ENCODE measurements at places on chromosomes 11 and 22. TPM values are rescaled to one million over a fixed set of nuclear protein-coding genes. Genes with fewer than 3 reads are reported as not detected.

GRCh38 chr22:19622061-19622441, 92.3 kb upstream of the SEPTIN5 start:
- H3K36me3 ChIP-seq = no peaks in the 10 kb centered on the region
- no peaks in the 10 kb centered on the region for H3K4me1 ChIP-seq
- DNase-seq = no peak
- peaks cover 3% of the 10 kb centered on the region for H3K27me3 ChIP-seq

DNA sequence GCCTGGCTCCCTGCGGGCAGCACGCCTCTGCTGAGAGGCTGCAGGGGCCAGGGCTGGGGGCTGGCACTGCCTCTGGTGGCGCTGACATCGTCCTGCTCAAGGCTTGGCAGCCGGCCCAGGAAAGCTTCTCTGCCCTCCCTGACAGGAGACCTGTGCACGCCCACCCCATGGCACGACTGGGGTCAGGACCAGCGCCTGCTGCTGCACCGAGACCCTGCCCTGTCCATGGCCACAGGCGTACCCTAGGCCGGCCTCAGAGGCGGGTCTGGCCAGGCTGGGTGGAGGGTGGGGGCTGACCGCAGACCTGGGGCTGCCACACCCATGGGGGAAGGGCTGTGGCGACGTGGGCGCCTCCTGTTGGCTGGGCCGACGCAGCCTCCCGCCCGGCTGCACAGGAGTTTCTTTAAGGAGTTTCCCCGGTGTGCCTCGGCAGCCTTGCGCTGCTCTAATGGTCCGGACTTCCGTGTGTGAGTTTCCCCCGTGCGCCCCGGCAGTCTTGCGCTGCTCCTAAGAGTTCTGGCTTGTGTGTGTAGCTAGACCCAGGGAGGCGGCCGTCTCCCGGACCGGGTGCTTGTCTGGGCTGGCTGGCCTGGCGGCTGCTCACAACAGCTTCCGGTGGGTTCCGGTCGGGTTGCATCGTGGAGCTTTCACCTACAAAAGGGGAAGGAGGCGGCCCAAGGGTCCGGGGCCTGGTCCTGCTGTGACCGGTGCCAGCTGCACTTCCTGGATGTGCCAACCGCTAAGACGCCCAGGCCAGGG, 4.6 kb downstream of the TRABD start:
- peak overlapping the region; percentile 64 for H3K4me3 ChIP-seq
- no peaks in the 10 kb centered on the region for H3K27me3 ChIP-seq
- peaks cover 23% of the 10 kb centered on the region for H3K36me3 ChIP-seq
- peak; percentile 92 for DNase-seq

- H3K27ac ChIP-seq = no peak overlapping the region
- H3K4me3 ChIP-seq = no peak overlapping the region
- H3K4me1 ChIP-seq = no peaks in the 10 kb centered on the region
- H3K36me3 ChIP-seq = peaks cover 54% of the 10 kb centered on the region
Measured at GRCh38 chr11:116750070-116750718, 22.6 kb downstream of the BUD13 start.

DNA sequence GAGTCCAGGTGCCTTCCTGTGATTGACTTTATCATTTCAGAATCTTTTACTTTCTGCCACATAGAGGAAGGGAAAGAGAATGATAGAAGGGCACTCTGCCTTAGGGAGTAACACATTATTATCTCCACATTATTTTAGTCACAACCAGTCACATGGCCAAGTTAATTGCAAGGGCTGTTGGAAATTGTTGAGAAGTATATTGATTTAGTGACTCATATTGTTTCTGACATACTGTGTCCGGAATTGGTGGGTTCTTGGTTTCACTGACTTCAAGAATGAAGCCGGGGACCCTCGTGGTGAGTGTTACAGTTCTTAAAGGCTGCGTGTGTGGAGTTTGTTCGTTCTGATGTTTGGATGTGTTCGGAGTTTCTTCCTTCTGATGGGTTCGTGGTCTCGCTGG, 8.7 kb downstream of the OR51B4 start:
- no peak overlapping the region for H3K4me3 ChIP-seq
- no peak for DNase-seq
- no peaks in the 10 kb centered on the region for H3K27me3 ChIP-seq
- H3K27ac ChIP-seq = no peak overlapping the region

DNA sequence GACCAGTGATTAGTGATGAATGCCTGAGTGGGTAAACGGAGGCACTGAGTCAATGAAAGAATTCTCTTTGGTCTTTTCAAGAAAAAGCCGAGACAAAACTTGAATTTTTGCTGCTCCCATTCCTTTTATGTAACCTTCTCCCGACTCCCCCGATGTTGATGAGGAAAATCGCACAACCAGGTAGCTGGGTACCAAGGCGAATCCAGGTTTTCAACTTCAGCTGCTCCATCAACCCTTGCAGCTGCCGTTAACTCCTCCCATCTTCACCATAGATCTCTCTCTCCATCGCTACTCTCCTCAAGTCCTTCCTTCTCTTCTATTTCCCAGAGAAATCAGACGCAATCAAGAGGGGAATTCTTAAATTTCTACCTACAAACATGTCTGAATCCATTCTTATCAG, 611 bp upstream of the USP2 start:
- H3K27me3 ChIP-seq = peaks cover 19% of the 10 kb centered on the region
- H3K4me1 ChIP-seq = peaks cover 14% of the 10 kb centered on the region
- no peaks in the 10 kb centered on the region for H3K36me3 ChIP-seq
- no peak overlapping the region for H3K27ac ChIP-seq

DNA sequence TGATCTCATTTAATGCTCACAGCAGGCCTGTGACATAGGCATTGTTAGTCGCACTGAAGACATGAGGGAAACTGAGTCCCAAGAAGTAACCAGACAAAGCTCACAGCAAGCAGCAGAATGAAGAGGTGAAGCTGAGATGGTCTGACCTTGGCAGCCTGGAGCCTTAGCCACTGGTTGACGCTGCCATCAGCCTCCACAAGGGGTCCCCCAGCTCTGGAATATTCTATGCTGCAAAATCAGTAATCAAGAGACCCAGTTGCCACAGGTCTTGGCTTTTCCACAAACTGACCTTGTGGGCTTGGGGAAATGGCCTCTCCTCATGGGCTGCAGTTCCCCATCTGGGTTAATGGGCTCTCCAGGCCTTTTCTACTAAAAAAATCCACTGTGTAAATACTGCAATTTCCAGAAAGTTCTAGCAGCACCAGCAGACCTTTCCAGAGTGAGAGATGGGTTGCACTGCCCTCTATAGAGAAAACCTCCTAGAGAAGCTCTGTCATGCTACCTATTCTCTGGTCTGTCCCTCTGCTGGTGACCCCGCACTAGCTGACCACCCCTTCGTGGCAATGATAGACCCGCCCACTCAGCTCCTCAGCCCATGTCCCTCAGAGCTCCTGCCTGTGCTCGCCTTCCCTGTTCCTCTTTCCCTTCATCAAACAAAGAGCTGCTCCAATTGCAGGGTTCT, 22.6 kb upstream of the ISX start:
- peaks cover 3% of the 10 kb centered on the region for H3K27me3 ChIP-seq
- H3K4me1 ChIP-seq = no peaks in the 10 kb centered on the region
- H3K27ac ChIP-seq = no peak overlapping the region
- H3K4me3 ChIP-seq = no peak overlapping the region
- H3K36me3 ChIP-seq = no peaks in the 10 kb centered on the region
- DNase-seq = no peak

GRCh38 chr11:7896009-7896785, 34.9 kb downstream of the OR10A6 start:
- H3K36me3 ChIP-seq = no peaks in the 10 kb centered on the region
- no peak for DNase-seq
- no peak overlapping the region for H3K27ac ChIP-seq
- peaks cover 21% of the 10 kb centered on the region for H3K4me1 ChIP-seq
- H3K27me3 ChIP-seq = no peaks in the 10 kb centered on the region
- no peak overlapping the region for H3K4me3 ChIP-seq

GRCh38 chr11:130037058-130037457, 32.6 kb upstream of the APLP2 start:
- no peaks in the 10 kb centered on the region for H3K36me3 ChIP-seq
- H3K27ac ChIP-seq = peak overlapping the region; percentile 23
- no peaks in the 10 kb centered on the region for H3K27me3 ChIP-seq
- no peaks in the 10 kb centered on the region for H3K4me1 ChIP-seq
- peak; percentile 89 for DNase-seq

GRCh38 chr11:3189196-3189843, 24.2 kb upstream of the OSBPL5 start:
- DNase-seq = no peak
- H3K27me3 ChIP-seq = peaks cover 5% of the 10 kb centered on the region
- H3K4me1 ChIP-seq = no peaks in the 10 kb centered on the region
- no peak overlapping the region for H3K27ac ChIP-seq
- H3K36me3 ChIP-seq = no peaks in the 10 kb centered on the region
- no peak overlapping the region for H3K4me3 ChIP-seq

GRCh38 chr22:35409783-35410662, 10.1 kb downstream of the MCM5 start:
- H3K36me3 ChIP-seq = peaks cover 88% of the 10 kb centered on the region
- DNase-seq = no peak
- H3K27ac ChIP-seq = no peak overlapping the region
- H3K4me3 ChIP-seq = no peak overlapping the region
- H3K27me3 ChIP-seq = no peaks in the 10 kb centered on the region

- H3K27ac ChIP-seq = no peak overlapping the region
- no peaks in the 10 kb centered on the region for H3K27me3 ChIP-seq
- no peak for DNase-seq
- H3K36me3 ChIP-seq = no peaks in the 10 kb centered on the region
- H3K4me3 ChIP-seq = peak overlapping the region; percentile 50
Measured at GRCh38 chr22:25403284-25403810, 161.1 kb upstream of the GRK3 start.

DNA sequence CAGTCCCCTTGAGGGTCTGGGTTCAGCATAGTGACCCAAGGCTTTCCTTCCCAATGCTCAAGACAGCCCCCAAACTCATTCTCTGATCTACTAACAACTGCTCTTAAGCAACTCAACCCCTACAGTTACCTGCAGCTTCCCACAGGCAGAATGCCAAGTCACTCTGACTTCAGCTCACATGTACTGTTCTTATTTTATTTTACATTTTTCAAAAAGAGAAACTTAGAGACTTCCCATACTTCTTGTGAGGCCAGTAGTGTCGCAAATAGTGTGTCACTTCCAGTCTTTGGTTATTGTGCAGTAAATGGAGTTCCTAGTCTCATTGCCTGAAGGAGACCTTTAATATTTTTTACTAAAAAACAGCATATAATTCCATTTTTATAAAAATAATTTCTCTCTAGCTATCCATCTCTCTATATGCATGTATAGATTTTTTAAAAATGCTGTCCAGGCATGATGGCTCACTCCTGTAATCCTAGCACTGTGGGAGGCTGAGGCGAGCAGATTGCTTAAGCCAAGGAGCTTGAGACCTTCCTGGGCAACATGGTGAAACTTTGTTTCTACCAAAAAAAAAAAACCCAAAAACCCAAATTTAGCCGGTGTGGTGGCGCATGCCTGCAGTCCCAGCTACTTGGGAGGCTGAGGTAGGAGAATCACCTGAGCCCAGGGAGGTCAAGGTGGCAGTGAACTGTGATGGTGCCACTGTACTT, 41.8 kb downstream of the ENTHD1 start:
- H3K27ac ChIP-seq = no peak overlapping the region
- H3K36me3 ChIP-seq = no peaks in the 10 kb centered on the region
- no peak overlapping the region for H3K4me3 ChIP-seq
- H3K27me3 ChIP-seq = no peaks in the 10 kb centered on the region

GRCh38 chr11:68282861-68283230, 11.1 kb upstream of the C11orf24 start:
- H3K36me3 ChIP-seq = no peaks in the 10 kb centered on the region
- no peak overlapping the region for H3K27ac ChIP-seq
- no peak for DNase-seq
- no peaks in the 10 kb centered on the region for H3K4me1 ChIP-seq
- H3K4me3 ChIP-seq = no peak overlapping the region

DNA sequence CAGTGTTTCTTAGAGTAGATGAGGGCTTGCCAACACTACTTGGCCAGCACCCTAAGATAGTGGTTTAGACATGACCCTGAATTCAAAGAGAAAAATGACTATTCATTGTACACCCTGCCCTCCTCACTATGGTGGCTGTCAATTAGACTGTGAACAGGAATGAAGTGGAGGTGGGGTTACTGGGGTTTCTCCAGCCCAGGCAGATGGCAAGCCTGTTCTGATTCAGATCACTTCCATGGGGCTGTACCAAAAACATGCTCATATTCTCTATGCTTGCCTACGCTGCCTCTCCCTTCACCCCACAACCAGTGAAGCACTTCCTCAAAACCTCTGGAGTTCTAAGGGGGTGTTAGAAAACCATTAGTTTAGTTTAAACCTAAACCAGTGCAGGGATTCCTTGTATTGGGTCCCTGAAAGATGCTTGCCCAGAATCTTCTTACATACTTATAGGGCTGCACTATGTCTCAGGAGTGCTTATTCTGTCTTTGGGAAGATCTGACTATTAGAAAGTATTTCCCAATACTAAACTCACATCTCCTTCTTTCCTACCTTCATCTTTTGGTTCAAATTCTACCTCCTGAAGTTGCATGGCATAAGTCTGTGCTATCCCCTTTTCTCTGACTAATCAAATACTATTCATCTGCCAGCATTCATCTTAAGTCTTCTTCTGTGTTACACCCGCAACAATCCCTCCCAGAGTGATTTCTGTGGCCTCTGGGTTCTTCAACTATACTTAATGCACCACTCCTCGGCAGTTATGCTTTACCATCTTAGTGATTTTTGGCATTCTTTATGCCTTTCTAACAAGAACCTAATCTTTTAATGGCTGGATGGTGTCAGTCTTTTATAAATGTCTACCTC, 71.8 kb downstream of the ATG16L2 start:
- no peak for DNase-seq
- no peaks in the 10 kb centered on the region for H3K27me3 ChIP-seq
- H3K4me3 ChIP-seq = no peak overlapping the region
- H3K27ac ChIP-seq = no peak overlapping the region
- H3K36me3 ChIP-seq = peaks cover 30% of the 10 kb centered on the region

- peaks cover 4% of the 10 kb centered on the region for H3K4me1 ChIP-seq
- peak overlapping the region; percentile 85 for H3K27ac ChIP-seq
- no peaks in the 10 kb centered on the region for H3K27me3 ChIP-seq
- H3K4me3 ChIP-seq = peak overlapping the region; percentile 74
- no peak for DNase-seq
Measured at GRCh38 chr11:121293288-121293594, 670 bp downstream of the SC5D start.

DNA sequence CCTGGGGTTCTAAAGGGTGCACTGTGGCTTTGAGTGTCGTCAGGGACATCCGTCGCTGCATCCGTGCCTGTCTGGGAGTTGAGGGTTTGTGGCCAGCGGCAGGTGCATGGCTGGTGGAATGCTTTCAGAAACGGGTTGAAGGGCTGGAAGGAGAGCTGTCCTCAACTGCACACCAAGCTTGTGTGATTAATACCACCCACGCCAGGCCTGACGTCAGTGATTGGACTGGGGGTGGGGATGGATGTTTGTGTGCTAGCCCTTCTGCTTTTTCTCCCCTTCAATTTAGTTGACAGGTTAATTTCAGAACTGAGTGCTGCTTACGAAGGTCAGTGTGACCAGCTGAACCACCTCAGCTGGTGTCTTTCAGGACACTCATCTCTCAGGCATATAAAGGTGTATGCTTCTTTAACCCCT, 3.2 kb upstream of the GAB2 start:
- H3K36me3 ChIP-seq = no peaks in the 10 kb centered on the region
- H3K4me3 ChIP-seq = no peak overlapping the region
- H3K27ac ChIP-seq = no peak overlapping the region
- peaks cover 14% of the 10 kb centered on the region for H3K27me3 ChIP-seq
- DNase-seq = peak; percentile 42
- H3K4me1 ChIP-seq = peaks cover 16% of the 10 kb centered on the region

GRCh38 chr22:48241658-48242057, 1479.2 kb downstream of the TBC1D22A start:
- H3K4me3 ChIP-seq = no peak overlapping the region
- no peaks in the 10 kb centered on the region for H3K36me3 ChIP-seq
- H3K27me3 ChIP-seq = peaks cover 3% of the 10 kb centered on the region

UPK3A gene
- polyA plus RNA-seq = 113 TPM

USH1C gene
- 269 TPM for polyA plus RNA-seq

PANX3 gene
- 0.03 TPM for polyA plus RNA-seq

HTR3B gene
- 0.34 TPM for polyA plus RNA-seq

IGSF9B gene
- 9.0 TPM for polyA plus RNA-seq

Measured in large intestine (tissue), 12 donors.